Heart left ventricle (tissue), 16 donors: ENCODE measurements at places on chromosomes 6 and 20. TPM values are rescaled to one million over a fixed set of nuclear protein-coding genes. Genes with fewer than 3 reads are reported as not detected.

The TRMT6 gene
- total RNA-seq: 12.0 TPM

The MOXD1 gene
- total RNA-seq: 3.3 TPM

DNA sequence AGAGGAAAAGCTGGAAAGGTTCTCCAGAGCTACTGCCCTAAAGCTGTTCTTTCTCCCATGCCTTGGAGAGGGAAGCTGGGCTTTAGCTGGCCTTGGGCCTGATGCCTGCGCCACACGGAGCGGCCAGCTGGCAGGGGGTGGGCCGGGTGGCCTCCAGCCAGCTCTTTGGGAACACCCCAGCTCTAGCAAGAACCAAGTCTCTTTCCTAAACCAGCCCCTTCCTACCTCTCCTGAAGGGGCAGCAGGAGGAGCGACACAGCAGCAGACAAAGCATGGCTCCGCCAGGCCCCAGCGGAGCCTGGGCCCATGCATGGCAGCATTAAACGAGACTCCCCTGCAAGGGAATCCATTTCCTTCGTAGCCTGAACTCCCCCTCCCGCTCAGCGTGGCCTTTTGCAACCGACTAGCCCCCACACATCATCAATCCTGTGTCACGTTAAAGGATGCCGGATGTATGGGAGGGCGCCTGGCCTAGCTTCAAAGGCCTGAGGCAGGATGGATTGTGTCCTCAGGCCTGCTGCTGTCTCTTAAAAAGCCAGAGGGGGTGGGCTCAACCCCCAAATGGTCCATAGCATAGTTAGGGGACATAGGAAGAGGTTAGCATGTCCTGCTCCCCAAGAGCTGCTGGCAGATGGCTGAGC lies 14.0 kb downstream of the MRPS18A start:
- DNase-seq: no peak

GRCh38 chr20:9139106-9139833 lies 70.4 kb downstream of the PLCB4 start:
- DNase-seq: no peak

DNA sequence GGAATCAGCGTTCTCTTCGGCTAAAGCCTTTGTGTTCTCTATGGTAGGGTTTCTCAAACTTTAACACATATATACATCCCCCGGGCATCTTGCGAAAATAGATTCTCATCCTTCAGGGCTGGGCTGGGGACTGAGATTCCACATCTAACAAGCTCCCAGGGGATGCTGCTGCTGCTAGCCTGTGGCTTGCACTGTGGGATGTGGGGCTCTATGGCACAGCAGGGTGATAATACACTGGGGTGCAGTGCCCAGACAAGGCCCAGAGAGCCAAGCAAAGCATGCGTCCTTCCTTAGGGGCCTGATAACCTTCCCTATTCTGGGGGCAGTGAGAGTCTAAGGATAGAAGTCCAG lies 102.0 kb downstream of the LAMP5 start:
- DNase-seq: no peak

- no peak for DNase-seq
These were observed 967 bp downstream of the KIAA0408 start for GRCh38 chr6:127458222-127458621.

The MRAP2 gene
- not detected for total RNA-seq

The UST gene
- 1.5 TPM for total RNA-seq

- no peak for DNase-seq
These were observed 18.4 kb downstream of the BLTP3A start for GRCh38 chr6:34810017-34810882.
